ENCODE measurements at places on chromosomes 1 and 21.

- DNase-seq = no peak
Measured at GRCh38 chr1:180028864-180029263, 74.3 kb downstream of the CEP350 start.

- peak; percentile 49 for DNase-seq
Measured at GRCh38 chr1:27142464-27142863, 12.5 kb downstream of the SLC9A1 start.

GRCh38 chr1:180646093-180646492 is 14.3 kb downstream of the XPR1 start:
- no peak for DNase-seq

- DNase-seq = no peak
Measured at GRCh38 chr1:20987831-20988825, 188.6 kb downstream of the EIF4G3 start.

DNA sequence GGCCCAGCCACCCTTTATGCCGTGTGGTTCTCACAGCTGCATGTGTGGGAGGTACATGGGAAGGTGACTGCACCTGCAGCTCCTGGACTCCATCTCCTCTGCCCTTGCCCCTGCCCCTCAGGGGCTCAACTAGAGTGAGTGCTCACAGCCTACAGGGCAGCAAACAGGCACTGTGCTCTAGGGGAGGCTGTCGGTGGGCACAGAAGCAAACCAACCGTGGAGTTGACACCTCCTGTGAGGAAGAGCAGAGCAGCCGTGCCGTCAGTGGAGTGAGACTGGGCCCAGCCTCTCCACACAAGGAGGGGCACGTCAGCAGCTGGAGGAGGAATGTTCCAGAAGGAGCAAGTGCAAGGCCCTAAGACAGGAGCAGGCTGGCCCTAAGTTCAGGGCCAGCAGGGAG is 32.7 kb downstream of the BMP8A start:
- no peak for DNase-seq

DNA sequence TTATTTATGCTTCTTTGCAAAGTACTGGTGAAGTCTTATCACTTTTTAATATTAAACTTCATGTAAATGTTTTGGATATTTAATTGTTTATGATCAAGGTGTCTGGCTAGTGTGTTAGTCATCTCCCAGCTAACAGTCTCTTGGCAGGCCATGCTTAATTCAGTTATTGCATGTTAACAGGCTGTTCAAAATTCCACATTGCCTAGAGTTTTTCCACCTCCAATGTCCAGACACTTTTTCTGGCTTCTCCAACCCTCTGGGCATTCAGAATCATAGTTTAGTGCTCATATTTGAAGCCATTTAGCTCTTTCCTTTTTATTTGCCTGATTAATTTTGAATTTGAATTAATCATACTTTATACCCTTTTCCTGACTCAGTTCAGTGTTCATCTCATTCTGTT is 69.2 kb downstream of the OLFML2B start:
- DNase-seq = no peak

DNA sequence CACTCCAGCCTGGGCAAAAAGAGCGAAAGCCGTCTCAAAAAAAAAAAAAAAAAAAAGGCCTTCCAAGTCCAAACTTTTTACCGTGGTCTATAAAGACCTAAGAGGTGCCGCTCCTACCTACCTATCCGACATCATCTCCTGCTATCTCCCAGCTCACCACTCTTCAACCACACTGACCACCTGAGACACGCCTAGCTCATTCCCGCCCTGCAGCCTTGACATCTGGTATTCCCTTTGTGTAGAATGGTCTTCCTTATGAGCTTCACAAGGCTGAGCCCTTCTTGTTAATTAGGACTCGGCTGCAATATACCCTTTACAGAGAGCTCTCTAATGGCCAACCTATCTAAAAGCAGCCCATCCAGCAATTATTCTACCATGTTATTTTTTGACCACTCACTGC is 680 bp downstream of the MAGOH start:
- no peak for DNase-seq

- no peak for DNase-seq
Measured at GRCh38 chr1:188462837-188463236, 1634.1 kb downstream of the PLA2G4A start.

DNA sequence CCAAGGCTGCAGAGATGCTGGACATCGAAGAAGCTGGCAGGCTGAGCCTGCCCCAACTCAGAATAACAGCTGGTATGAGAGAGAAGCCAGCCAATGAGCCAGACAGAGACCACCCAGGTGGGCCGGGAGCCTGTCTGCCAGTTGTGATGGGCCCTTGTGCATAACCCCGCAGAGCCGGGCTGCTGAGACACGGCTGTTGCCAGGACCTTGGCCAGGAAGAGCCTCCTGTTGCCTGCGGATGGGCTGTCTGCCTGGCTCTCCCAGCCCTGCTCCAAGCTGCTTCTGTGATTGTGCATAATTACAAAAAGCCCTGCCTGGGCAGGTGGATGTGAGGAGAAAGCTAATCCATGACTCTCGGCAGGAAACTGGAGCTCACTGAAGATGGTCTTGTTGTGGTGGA is 126.5 kb downstream of the CAPN8 start:
- no peak for DNase-seq

GRCh38 chr1:156833603-156834002 is 17.0 kb upstream of the SH2D2A start:
- DNase-seq = no peak

GRCh38 chr1:159009704-159010361 is at the start of gene IFI16:
Gene IFI16, plus strand, starts transcription at chr1:159009907. Its CDS starts 4,774 bp downstream, at chr1:159014681.
- DNase-seq = peak; percentile 66

- DNase-seq = no peak
Measured at GRCh38 chr1:114690148-114690547, 5.2 kb downstream of the AMPD1 start.

DNA sequence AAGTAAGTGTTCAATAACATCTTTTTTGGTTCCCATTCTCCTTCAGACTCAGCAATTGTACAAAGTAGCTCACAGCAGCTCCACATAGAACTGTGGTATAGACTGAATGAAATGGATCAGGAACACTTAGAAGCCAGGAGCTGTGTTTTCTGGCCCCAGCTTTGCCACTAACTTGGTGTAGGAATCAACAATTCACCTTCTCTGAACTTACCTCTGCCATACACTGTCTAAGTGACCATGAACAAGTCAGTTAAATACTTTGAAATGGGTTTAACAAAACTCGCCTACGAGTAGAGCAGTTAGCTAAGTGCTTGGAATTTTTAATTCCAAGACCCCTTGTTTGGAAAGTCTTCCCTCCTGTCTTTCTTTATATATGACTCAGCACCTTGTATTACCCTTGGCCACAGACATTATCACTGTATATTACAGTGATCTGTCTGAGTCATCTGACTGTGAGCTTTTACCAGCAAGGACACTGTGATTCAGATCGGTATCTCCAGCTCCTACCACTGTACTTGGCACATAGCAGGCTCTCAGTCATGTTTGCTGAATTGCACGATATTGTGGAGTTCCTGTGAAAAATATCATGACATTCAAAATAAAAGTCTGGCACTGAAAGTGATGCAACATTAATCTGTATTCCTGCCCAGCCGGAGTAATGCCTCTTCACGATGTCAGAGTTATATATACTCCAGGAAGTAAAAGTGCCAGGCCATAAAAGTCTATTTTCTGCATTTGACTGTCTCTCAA is 101.7 kb upstream of the BEND5 start:
- DNase-seq = peak; percentile 55

DNA sequence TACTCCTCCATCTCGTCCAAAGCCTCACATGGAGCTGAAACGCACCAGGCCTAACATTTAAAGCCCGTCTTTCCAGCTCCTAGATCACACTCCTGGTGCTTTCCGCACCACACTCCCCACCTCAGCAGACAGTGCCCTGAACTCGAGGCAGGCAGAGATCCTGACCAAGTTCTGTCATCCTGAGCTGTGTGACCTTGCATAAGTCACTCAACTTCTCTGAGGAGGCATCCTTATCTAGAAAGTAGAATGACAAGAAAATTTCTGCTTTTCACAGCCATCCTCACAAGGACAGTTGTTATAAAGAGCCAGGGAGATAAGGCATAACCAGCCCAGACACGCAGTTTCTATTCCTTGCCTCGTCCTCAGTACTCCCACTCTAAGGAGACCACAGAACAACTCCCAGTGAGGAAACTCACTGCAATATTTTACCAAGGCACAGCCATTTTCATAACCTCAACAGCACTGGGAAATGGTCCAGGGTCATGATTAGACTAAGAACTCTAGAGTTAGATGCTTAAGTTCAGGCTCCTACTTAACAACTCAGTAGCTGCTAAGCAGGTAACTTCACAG is 3.1 kb downstream of the LRP8 start:
- no peak for DNase-seq

DNA sequence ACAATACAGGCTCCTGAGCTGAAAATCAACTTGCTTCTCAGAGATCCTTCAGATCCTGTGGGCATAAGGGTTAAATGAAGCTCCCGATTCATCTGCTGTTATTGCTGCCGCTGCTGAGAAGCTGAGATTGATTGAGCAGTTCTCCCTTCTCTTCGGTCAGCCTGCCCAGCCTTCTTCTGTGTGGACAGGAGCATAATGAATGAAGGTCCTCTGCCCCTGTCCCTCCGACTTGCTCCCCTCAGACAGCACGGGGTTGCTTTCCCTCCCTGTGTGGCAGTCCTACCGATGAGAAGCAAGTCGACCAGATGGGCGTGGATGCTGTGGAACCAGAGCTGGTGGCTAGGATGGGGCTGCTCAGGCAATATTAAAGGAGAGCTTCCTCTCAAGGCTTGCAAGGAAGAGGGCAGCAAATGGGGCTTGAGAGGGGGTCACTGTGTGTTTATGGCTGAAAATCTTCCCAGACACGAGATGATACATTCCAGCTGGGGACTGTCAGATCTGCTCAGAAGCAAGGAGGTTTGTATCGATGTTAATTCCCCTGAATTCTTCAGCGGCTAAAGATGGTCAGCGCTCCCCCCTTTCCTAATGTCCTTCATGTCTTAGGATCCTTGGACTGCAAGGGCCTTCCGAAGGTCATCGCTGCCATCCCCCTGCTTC is 63.9 kb upstream of the GOLT1A start:
- no peak for DNase-seq

DNA sequence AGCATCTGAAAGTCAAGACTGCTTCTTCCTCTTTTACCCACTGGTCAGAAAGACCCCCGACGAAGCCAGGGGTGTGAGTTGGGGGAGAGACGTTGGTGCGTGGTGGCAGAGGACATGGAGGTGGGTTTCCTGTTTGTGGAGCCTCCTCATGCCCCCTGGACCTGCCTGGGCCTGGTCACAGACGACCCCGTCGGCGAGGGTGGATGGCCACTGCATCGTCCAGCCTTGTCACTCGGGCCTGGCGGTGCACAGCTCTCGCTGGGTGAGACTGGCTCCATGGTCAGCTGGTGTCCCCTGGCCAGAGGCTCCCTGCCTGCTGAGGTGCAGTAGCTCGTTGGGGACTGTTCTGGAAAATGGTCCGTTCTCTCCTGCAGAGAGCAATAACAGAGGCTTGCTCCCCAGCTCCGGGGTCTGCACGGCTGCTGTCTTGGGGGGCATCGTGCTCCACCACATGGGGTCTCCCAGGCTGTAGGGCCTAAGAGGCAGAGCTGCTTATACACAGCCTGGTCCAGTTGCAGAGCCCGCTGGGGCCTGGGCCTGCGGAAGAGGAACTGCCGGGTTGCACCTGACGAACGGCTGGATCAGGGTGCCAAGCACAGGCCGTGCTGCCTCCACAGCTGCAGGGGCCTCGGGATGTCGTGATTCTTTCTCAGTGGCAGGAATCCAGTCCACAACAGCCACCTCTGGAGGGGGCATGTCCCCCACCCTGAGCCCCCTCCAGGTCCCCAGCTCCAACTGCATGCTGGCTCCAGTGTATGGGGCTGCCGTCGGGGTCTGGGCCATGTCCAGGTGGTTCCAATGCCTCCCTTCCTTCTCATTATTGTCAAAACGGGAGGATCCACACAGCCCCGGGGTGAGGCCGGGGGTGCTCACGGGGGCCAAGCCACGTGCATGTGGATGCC is 18.0 kb upstream of the ACTRT2 start:
- no peak for DNase-seq

GRCh38 chr1:27414091-27414490 is 21.7 kb downstream of the GPR3 start:
- no peak for DNase-seq

- no peak for DNase-seq
Measured at GRCh38 chr1:82287556-82287955, 486.8 kb downstream of the ADGRL2 start.

GRCh38 chr21:32184485-32184884 is 94.4 kb downstream of the MIS18A start:
- peak; percentile 13 for DNase-seq

DNA sequence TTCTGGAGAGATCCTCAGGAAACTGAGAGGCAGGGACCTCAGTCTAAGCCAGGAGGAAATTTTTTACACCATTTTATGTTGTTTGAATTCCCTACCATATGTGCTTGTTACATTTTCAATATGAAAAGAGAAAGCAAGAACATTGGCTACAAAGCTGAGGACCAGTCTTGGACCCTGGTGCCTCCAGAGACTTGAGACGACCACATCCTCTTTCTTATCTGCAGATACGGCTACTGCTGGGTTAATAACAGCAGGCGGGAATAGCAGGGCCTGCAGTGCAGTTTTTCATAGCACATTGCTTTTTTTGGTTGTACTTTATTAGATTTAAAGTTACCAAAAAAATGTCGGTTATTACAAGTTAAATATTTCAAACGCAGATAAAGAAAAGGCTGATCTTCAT is 3.9 kb downstream of the KDM4A start:
- DNase-seq = no peak

DNA sequence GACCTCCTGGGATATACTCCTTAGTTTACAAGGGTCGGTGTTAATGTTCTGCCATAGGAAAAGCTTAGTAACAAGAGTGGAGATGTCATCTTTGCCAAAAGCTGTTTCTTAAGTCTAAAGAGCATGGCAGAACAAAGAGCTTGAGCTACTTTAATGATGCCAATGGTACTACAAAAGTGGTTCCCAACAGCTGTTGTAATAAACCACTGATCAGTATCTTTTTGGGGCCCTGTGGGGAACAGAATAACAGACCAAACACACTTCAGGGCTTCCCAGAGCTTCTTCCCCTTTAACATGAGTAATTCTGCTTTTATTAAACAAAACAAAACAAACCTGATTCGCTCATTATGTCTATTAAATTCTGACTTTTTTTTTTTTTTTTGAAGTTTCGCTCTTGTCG is 116.3 kb downstream of the NCAM2 start:
- no peak for DNase-seq

DNA sequence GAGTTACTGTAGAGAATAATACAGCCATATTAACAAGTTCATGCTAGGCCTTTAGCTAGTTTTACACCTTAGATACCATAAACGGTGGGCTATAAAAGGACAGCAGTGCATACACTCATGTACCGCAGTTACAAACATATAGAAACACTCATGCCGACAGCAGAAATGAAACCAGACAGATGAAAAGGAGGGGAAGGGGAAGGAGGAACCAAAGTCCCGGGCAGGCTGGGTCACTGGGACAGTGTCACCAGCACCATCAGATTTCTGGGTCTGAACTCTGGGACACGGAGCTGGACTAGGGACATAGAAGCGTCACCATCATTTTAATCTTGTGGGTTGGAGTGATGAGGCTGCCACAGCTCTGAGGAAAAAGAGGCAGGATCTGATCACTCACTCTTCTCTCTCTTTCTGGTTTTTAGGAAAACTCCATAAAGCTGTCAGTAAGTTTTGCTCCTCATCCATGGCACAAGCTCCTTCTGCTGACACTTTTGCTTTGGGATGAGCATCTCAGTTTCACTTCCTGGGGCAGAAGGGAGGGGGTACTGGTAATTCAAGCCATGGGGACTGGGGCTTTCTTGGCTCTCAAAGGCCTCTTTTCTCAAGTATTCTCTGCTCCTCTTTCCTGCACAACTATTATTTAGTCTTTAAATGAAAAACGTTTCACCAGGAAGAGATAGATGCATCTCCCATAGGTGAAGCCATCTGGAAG is 7.8 kb upstream of the ZNF691 start:
- DNase-seq = no peak

GRCh38 chr1:202281316-202282024 is 60.3 kb downstream of the UBE2T start:
- no peak for DNase-seq
